ENCODE measurements at places on chromosomes 1 and 21.

- H3K36me3 ChIP-seq: peaks cover 45% of the 10 kb centered on the region
- peaks cover 9% of the 10 kb centered on the region for H3K4me1 ChIP-seq
- no peak overlapping the region for H3K27ac ChIP-seq
- H3K4me3 ChIP-seq: no peak overlapping the region
- DNase-seq: no peak
Measured at GRCh38 chr1:228099331-228099732, 3.8 kb downstream of the C1orf35 start.

- no peaks in the 10 kb centered on the region for H3K27me3 ChIP-seq
- no peaks in the 10 kb centered on the region for H3K4me1 ChIP-seq
- H3K4me3 ChIP-seq: no peak overlapping the region
- no peaks in the 10 kb centered on the region for H3K36me3 ChIP-seq
- DNase-seq: no peak
Measured at GRCh38 chr1:192730198-192730597, 78.6 kb upstream of the RGS2 start.

DNA sequence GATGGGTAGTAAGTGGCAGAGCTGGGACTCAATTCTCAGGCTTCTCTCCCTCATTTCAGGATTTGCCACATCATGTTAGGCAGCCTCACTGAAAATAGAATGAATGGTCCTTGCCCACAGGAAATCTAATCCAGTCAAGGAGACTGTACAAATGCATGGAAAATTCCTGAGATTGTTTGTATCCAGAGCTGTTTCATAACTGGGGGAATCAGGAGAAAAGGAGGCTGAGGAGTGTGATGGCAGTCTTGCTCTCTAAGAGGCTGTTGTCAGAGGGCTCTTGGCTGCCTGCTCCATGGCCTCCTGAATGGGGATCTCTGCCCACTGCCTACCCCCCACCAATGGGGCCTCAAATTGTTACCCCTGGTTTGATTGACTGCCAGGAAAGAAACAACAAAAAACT is 141.9 kb upstream of the TNR start:
- H3K4me1 ChIP-seq: no peaks in the 10 kb centered on the region
- H3K36me3 ChIP-seq: no peaks in the 10 kb centered on the region
- no peak overlapping the region for H3K4me3 ChIP-seq
- H3K27ac ChIP-seq: no peak overlapping the region

- H3K27ac ChIP-seq: no peak overlapping the region
- H3K4me1 ChIP-seq: no peaks in the 10 kb centered on the region
- H3K4me3 ChIP-seq: no peak overlapping the region
- H3K36me3 ChIP-seq: no peaks in the 10 kb centered on the region
Measured at GRCh38 chr21:46110499-46111192, 12.7 kb downstream of the COL6A2 start.

DNA sequence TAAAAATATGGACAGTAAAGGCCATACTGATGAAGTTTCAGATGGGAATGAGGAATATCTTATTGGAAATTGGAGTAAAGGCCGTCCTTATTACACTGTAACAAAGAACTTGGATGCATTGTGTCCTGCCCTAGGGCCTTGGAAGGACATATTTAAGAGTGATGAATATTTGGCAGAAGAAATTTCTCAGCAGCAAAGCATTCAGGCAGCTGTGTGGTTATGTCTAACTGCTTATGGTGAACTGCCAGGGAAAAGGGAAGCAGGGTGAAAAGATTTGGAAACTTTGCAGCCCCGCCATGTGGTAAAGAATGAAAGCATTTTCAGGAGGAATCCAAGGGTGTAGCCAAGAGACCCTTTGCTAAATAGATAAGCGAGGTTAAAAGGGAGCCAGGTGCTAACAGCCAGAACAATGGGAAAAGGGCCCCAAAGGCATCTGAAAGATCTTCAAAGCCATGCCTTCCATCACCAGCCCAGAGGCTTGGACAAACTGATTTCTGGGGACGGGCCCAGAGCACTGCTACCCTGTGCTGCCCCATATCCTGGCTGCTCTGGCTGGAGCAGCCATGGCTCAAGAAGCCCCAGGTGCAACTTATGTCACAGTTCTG is 200.0 kb downstream of the PTPRU start:
- no peak for DNase-seq
- no peaks in the 10 kb centered on the region for H3K27me3 ChIP-seq
- H3K4me1 ChIP-seq: no peaks in the 10 kb centered on the region
- H3K36me3 ChIP-seq: no peaks in the 10 kb centered on the region

DNA sequence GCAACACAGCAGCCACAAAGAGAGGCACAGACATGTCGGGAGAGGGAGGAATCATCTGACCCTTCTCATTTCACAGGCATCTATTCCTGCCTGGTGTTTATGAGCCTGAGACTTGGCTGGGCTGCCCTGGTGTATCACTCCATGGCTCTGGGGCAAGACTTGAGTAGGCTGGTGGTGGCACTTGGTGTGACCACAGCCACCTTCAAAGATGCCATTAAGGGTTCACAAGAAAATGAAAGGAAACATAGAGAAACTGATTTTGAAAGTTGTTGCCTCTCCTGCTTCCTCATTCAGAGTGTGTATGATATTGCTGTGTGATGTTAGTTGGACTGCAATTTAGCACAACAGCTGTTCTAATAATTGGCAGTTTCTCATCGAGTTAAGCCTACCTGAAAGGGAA is 298.8 kb downstream of the FAM72C start:
- H3K4me1 ChIP-seq: no peaks in the 10 kb centered on the region
- no peaks in the 10 kb centered on the region for H3K36me3 ChIP-seq

DNA sequence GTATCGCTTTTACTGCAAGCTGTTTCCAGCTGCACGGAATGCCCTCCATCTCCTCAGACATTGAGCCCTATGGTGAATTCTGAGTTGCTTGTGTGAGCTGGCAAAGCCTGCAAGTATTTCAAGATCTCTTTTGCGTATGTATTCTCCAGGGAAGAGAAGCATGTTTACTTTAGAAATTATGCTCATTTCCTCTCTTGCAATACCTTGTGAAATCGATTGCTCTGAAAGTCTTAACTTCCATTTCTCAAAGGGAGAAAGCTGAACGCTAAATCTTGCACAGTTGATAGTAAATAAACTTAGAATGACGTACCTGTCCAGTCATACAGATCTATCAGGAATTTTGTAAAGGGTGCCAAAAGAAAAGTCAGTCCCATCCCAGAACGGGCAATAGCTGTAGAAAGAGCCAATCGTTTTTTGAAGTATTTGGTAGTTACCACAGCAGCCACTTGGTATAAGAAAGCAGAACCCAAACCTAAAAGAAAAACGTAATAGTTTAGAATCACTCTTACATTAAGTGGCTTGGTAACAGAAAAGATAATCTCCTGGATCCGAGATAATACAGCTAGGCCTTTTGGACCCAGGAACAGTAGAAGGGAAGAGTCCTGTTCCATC is 10.0 kb downstream of the SLC16A4 start:
- no peak for DNase-seq
- H3K4me1 ChIP-seq: no peaks in the 10 kb centered on the region
- H3K36me3 ChIP-seq: peaks cover 11% of the 10 kb centered on the region

- no peak overlapping the region for H3K27ac ChIP-seq
- H3K4me3 ChIP-seq: no peak overlapping the region
- H3K4me1 ChIP-seq: no peaks in the 10 kb centered on the region
- DNase-seq: no peak
Measured at GRCh38 chr1:17222557-17222956, 17.6 kb downstream of the PADI1 start.

GRCh38 chr21:42238185-42238934 is 19.4 kb downstream of the ABCG1 start:
- peak overlapping the region; percentile 15 for H3K4me3 ChIP-seq
- peak overlapping the region; percentile 97 for H3K27ac ChIP-seq
- no peaks in the 10 kb centered on the region for H3K36me3 ChIP-seq
- no peaks in the 10 kb centered on the region for H3K27me3 ChIP-seq
- peaks cover 60% of the 10 kb centered on the region for H3K4me1 ChIP-seq
- DNase-seq: peak; percentile 64

GRCh38 chr21:18722193-18722592 is 318.6 kb upstream of the TMPRSS15 start:
- H3K4me1 ChIP-seq: no peaks in the 10 kb centered on the region
- H3K27ac ChIP-seq: no peak overlapping the region
- H3K4me3 ChIP-seq: no peak overlapping the region
- DNase-seq: no peak

- no peak overlapping the region for H3K4me3 ChIP-seq
- no peaks in the 10 kb centered on the region for H3K36me3 ChIP-seq
- H3K4me1 ChIP-seq: no peaks in the 10 kb centered on the region
- no peak overlapping the region for H3K27ac ChIP-seq
- H3K27me3 ChIP-seq: no peaks in the 10 kb centered on the region
- no peak for DNase-seq
Measured at GRCh38 chr1:162347281-162347680, 29.4 kb downstream of the SPATA46 start.

GRCh38 chr1:25568834-25569596 is 25.6 kb downstream of the LDLRAP1 start:
- H3K36me3 ChIP-seq: peaks cover 11% of the 10 kb centered on the region
- DNase-seq: no peak
- no peaks in the 10 kb centered on the region for H3K27me3 ChIP-seq

DNA sequence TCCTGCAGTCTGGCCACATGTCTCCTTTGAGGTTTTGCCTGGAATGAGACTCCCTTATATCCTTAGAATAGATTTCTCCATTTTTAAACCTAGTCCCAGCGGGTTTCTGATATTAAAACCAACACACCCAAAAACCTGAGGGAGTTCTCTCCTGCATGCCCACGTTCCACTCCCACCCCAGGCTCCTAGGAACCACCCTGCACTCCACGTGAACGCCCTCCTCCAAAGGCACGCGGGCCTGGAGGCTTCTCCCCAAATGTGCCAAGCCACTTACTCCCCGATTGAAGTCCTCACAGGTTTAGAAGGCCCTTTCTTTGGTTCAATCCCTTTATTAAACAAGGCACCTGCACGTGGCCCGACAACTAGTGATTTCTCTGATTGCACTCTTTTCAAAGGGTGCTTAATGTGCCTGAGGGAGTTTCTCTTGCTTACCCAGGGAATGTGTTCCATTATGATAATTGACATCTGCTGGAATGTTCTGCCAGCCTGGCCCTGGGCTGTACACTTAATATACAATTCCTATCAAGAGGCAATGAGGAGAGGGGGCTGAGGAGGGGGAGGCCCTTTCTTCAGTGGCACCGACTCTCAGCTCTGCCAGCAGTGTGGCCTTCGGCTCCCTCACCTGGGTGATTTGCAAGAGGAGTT is 104.3 kb upstream of the ADAR start:
- H3K27me3 ChIP-seq: no peaks in the 10 kb centered on the region
- H3K4me3 ChIP-seq: no peak overlapping the region
- no peak overlapping the region for H3K27ac ChIP-seq
- H3K4me1 ChIP-seq: no peaks in the 10 kb centered on the region

DNA sequence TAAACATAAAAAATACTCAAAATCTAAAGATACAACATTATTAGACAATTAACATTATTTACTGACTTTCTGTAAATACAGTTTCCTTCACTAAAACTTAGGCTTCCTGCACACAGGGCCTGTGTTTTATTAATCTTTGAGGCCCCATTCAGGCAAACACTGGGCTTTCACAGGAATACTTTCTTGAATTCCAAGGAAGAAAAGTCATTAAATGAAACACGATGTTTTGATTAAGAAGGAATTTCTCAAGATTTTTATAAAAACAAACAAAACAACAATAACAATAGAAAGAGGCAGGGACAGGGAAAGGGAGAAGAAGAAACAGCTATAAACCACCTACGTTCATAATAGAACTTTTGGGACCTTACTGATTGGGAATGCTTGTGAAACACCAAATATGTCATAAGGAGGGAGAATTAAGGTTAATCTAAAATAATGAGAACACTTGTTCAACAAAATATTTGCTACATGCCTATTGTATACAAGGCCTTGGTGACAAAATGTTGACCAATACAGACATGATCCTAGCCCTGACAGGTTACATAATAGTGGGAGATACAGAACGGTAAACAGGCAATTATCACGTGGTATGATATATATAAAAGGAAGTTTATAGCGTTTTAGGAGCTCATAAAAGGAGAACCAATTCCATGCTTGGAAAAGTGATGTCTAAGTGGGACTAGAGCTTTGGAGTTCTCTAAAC is 3.6 kb downstream of the DDAH1 start:
- no peak overlapping the region for H3K4me3 ChIP-seq
- H3K4me1 ChIP-seq: peaks cover 3% of the 10 kb centered on the region
- H3K27me3 ChIP-seq: peaks cover 7% of the 10 kb centered on the region
- H3K36me3 ChIP-seq: no peaks in the 10 kb centered on the region
- DNase-seq: no peak

- H3K4me1 ChIP-seq: peaks cover 14% of the 10 kb centered on the region
- H3K27ac ChIP-seq: peak overlapping the region; percentile 74
- peak overlapping the region; percentile 58 for H3K4me3 ChIP-seq
- no peaks in the 10 kb centered on the region for H3K27me3 ChIP-seq
Measured at GRCh38 chr1:156740237-156740740, 599 bp downstream of the MRPL24 start.

- H3K36me3 ChIP-seq: no peaks in the 10 kb centered on the region
- H3K4me3 ChIP-seq: no peak overlapping the region
- no peak for DNase-seq
Measured at GRCh38 chr1:225737866-225738265, 39.8 kb upstream of the SRP9 start.

GRCh38 chr1:24932284-24932683 is 2.2 kb upstream of the RUNX3 start:
- H3K4me1 ChIP-seq: peaks cover 26% of the 10 kb centered on the region
- DNase-seq: no peak
- peaks cover 6% of the 10 kb centered on the region for H3K36me3 ChIP-seq
- no peak overlapping the region for H3K4me3 ChIP-seq
- no peaks in the 10 kb centered on the region for H3K27me3 ChIP-seq

- no peak for DNase-seq
- no peaks in the 10 kb centered on the region for H3K36me3 ChIP-seq
- H3K4me3 ChIP-seq: no peak overlapping the region
- no peaks in the 10 kb centered on the region for H3K4me1 ChIP-seq
- H3K27ac ChIP-seq: no peak overlapping the region
Measured at GRCh38 chr1:46820076-46820475, 21.2 kb downstream of the CYP4B1 start.

DNA sequence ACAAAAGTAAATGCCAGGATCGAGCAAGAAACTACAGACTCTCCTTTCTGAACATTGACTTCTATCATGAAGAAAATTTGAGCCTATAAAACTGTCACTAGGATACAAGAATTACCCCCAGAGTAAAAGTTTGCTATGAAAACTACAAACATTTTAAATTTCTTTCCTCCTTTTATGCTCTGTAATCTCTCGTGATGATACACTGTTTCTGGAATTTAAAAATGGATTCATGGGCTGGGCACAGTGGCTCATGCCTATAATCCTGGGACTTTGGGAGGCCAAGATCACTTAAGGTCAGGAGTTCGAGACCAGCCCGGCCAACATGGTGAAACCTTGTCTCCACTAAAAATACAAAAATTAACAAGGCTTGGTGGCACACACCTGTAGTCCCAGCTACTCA is 181.3 kb downstream of the ZNF281 start:
- peaks cover 7% of the 10 kb centered on the region for H3K4me1 ChIP-seq
- no peaks in the 10 kb centered on the region for H3K27me3 ChIP-seq
- H3K36me3 ChIP-seq: no peaks in the 10 kb centered on the region
- DNase-seq: no peak
- H3K4me3 ChIP-seq: no peak overlapping the region

DNA sequence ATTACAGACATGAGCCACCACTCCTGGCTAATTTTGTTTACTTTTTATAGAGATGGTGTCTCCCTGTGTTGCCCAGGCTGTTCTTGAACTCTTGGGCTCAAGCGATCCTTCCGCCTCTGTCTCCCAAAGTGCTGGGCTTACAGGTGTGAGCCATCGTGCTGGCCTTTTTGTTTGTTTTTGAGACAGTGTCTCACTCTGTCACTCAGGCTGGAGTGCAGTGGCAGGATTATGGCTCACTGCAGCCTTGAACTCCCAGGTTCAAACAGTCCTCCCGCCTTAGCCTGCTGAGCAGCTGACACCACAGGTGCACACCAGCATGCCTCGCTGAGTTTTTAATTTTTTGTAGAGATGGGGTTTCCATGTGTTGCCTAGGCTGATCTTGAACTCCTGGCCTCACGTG is 49.1 kb downstream of the ADARB1 start:
- H3K4me3 ChIP-seq: no peak overlapping the region
- no peak for DNase-seq
- H3K4me1 ChIP-seq: no peaks in the 10 kb centered on the region
- H3K36me3 ChIP-seq: peaks cover 3% of the 10 kb centered on the region
- no peaks in the 10 kb centered on the region for H3K27me3 ChIP-seq
- H3K27ac ChIP-seq: no peak overlapping the region

All from effector memory CD4-positive, alpha-beta T cell (primary cell).